ENCODE measurements at places on chromosomes 12 and 14.

DNA sequence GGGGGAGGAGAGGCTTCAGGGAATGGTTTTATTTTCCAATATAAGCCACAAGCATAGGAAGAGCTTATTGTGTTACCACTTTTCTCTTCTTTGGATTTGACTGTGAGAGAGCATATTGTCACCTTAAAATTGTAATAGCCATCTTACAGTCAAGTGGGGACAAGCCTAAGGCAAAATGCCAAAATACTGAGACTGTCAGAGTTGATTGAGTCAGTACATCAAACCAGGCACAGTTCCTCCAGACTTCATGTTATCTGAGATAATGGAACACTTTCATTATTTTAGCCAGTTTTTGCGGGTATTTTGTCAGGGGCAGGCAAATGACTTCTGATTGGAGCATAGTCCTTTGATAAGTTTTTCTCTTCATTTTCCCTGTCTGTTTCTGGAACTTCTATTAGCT lies 19.5 kb upstream of the NUBPL start:
- no peak for DNase-seq
- no peaks in the 10 kb centered on the region for H3K4me1 ChIP-seq
- H3K36me3 ChIP-seq: no peaks in the 10 kb centered on the region
- H3K27ac ChIP-seq: no peak overlapping the region
- no peaks in the 10 kb centered on the region for H3K27me3 ChIP-seq

GRCh38 chr14:99234961-99235571 lies 36.9 kb downstream of the BCL11B start:
- no peaks in the 10 kb centered on the region for H3K4me1 ChIP-seq
- DNase-seq: no peak
- no peaks in the 10 kb centered on the region for H3K27me3 ChIP-seq
- peak overlapping the region; percentile 74 for H3K27ac ChIP-seq
- H3K36me3 ChIP-seq: no peaks in the 10 kb centered on the region

GRCh38 chr12:30019366-30020140 lies 235.8 kb upstream of the TMTC1 start:
- no peaks in the 10 kb centered on the region for H3K27me3 ChIP-seq
- no peaks in the 10 kb centered on the region for H3K36me3 ChIP-seq
- no peak overlapping the region for H3K27ac ChIP-seq
- no peak overlapping the region for H3K4me3 ChIP-seq
- no peaks in the 10 kb centered on the region for H3K4me1 ChIP-seq

DNA sequence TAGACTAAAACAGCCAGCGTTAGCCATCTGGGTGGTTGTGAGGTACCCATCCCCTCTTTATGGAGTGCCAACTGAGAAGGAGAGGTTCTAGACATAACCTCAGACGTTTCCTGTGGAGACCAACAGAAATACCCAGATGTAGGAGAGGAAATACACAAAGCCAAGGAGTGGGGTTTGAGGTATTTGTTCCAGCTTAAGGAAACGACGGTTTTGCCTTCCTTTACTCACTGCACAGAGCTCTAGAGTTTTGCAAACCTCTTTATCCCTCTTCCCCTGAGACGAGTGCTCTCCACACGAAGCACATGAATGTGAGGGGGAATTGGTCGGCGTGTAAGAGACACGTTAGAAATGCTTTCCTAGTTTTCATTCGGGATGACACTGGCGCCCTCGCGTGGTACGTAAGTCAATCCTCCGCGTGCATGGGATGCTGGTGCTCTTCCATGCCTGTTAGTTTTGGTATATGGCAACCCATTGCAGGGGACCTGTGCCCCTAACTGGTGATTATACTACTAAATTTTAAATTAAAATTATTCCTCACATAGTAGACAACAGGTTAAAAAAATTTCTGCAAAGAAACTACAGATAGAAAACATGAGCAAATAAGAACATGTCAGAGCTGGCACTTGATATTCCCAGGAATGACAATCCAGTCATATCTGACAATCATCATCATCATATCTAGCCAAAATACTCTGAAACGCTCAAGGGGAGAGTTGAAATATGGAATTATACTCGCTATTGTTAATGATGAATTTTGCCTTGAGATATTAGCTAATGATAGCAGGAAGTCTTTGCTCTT lies 121.7 kb downstream of the PPM1H start:
- no peaks in the 10 kb centered on the region for H3K4me1 ChIP-seq
- H3K36me3 ChIP-seq: no peaks in the 10 kb centered on the region
- H3K27me3 ChIP-seq: no peaks in the 10 kb centered on the region
- H3K4me3 ChIP-seq: no peak overlapping the region
- DNase-seq: peak; percentile 80

DNA sequence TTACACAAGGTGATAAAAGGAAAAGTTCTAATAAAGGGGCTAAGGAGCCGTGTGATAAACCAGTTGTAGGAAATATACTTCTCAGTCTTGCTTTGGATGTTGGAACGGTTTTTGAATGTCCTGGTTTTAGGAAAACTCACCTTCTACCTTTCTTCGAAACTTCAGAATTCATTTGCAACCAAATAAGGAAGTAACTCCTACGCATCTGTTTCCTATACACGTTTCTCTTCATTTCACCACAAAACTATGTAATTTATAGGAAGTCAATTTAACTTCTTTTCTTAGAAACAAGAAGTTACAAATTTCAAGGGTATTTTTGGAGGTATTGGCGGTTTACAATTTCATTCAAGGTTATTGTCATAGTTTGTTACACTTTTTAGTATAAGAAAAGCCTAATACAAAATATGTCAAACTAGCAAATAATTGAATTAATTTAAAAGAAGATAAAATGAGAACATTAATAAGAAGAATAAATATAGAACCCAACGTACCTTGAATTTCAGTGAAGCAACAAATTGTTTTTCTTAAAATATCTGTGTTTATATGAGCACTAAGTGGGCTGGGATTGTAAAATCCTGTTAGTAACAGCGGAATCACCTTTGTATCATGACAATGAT lies 33.2 kb upstream of the CD69 start:
- no peak overlapping the region for H3K4me3 ChIP-seq
- H3K27me3 ChIP-seq: no peaks in the 10 kb centered on the region
- no peak overlapping the region for H3K27ac ChIP-seq
- DNase-seq: no peak
